ENCODE measurements at places on chromosomes 2 and 18.

GRCh38 chr18:9709304-9709877 is 1.3 kb downstream of the RAB31 start:
- DNase-seq = no peak

- no peak for DNase-seq
Observed at GRCh38 chr18:48885266-48885923, 65.4 kb downstream of the SMAD7 start.

GRCh38 chr2:2502201-2502549 is 171.1 kb upstream of the MYT1L start:
- DNase-seq = no peak

GRCh38 chr2:205868773-205869333 is 186.6 kb downstream of the NRP2 start:
- DNase-seq = no peak

DNA sequence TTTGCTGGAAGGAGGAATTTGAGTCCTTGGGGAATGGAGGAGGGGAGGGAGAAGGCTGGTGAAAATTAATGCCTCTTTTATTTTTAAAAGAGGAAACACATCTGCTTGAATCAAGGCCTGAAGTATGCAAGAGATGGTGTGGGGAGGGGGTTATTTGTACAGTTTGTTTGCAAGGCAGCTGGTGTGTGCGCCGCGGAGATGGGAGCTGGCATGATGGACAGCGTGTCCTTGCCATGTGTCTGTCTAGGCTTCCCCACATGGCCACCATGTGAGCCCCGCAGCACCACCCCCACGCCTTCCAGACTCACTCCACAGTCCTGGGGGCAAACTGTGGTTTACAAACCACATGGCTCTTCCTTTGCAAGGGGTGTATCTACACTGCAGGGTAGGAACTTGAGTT is 154.8 kb upstream of the APCDD1 start:
- no peak for DNase-seq
